Stomach (tissue), 19 donors: ENCODE measurements at places on chromosomes 5 and 9. TPM values are rescaled to one million over a fixed set of nuclear protein-coding genes. Genes with fewer than 3 reads are reported as not detected.

DNA sequence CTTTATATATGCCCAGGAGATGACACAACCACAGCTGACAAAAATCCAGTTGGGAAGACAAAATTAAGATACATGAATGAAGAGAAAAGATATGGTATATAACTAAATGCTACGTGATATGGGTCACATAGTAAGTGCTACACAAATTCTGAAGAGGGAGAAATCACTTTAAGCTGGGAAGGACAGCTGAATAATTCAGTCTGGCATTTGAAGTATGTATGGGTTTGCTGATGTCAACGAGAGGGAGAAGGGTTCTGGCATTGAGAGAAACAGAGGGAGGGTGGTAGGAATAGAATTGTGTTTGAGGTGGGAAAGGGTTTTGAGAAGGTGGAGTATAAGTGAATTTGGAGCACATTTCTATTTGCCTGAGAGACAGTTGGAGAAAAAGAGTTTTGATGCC, 6.7 kb upstream of the SLIT3 start:
- DNase-seq, result no peak

ACTBL2 gene
- polyA plus RNA-seq, result 0.05 TPM

GCNT1 gene
- 3.1 TPM for polyA plus RNA-seq

- peak; percentile 21 for DNase-seq
Observed at GRCh38 chr5:133859073-133859472, 109.4 kb downstream of the C5orf15 start.

- DNase-seq, result no peak
Observed at GRCh38 chr5:58770136-58770535, 187.3 kb downstream of the RAB3C start.

DNA sequence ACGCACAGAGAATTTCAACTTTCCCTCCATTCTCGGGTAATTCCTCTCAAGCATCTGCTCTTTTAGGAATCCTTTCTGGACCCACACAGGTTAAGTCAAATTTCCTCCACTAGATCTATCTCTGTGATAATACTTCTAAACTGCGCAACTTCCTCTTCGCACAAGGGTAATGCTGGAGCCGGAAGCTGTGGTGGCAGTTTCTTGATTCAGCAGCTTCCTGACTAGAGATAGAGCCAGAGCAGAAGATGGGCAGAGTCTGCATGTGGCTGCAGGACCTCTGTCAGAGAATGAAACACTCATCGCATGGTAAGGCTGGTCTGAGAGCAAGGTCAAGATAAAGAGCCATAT, 11.1 kb upstream of the CDC42SE2 start:
- peak; percentile 65 for DNase-seq

GRM6 gene
- not detected for polyA plus RNA-seq

DNA sequence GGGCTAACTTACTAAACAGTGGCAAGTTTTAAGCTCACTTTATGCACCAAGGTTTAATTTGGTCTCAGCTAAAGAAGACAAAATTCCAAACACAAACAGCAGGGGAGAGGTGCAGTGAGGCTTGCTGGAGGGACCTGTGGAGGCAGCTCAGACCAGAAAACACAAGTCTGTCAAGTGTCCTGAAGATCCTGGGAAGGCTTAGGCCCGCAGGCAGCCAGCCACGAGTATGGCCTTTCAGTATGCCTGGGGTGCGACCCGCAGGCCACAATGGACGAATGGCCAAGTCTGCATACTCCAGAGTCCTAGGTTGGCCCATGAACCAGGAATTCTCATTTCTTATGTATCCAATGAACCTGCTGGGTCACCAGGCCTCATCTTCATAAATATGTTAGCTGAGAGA, 9.3 kb downstream of the CCNI2 start:
- no peak for DNase-seq

GRCh38 chr5:109281136-109281690, 128.6 kb downstream of the PJA2 start:
- DNase-seq, result no peak

GRCh38 chr5:97534166-97534565, 351.1 kb upstream of the RIOK2 start:
- peak; percentile 27 for DNase-seq

DNA sequence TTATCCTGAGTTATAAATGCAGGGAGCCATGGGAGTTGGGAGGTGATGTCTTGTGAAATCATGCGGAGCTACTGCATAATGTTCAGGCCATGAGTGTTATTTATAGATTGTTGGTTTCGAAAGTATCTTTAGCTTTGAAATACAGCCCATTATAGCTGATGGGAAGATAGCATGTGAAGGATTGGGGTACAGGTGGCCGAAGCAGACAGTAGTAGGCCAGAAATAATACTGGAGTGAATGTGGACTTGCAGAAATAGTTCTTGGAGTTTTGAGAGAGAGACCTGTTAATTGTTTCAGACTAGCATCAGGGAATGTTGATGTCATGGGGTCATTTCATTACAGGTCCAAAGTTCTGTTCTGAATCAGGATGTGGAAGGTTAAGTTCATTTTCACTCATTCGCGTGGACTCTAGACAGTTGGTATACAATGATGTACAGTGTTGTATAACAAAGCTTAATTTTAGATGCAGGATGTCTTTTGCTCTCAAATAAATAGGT, 3.8 kb downstream of the ATP6V1G1 start:
- no peak for DNase-seq

- DNase-seq, result no peak
Observed at GRCh38 chr5:68353605-68354004, 138.0 kb downstream of the PIK3R1 start.

GRCh38 chr5:90606539-90606938, 47.9 kb downstream of the ADGRV1 start:
- DNase-seq, result no peak

- peak; percentile 48 for DNase-seq
Observed at GRCh38 chr9:127793093-127793708, 7.4 kb downstream of the CDK9 start.

CACFD1 gene
- polyA plus RNA-seq, result 15.6 TPM

GRCh38 chr9:14353222-14354056, 39.5 kb upstream of the NFIB start:
- peak; percentile 96 for DNase-seq

- DNase-seq, result no peak
Observed at GRCh38 chr9:120777229-120777628, 16.0 kb downstream of the FBXW2 start.

- DNase-seq, result no peak
Observed at GRCh38 chr9:92804727-92805126, 40.1 kb upstream of the BICD2 start.

DNA sequence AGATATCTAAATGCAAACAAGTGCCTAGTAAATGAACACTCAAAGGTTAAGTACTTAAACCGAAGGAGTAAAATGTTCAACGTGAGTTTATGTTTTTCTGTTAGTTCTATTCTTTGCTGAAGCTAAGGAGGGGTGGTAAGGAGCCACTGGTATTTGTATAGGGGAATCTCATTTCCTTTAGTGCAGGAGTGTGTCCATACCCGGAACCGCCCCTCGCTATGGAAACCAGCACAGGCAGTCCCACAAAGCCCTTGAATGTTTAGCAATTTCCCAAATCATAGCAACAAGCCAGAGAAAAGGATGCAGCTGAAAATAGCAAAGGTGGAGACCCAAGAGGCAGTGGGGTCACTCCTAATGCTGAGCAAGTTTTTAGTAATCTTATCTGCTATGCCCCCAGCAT, 78.8 kb upstream of the STK32A start:
- DNase-seq, result no peak

DNA sequence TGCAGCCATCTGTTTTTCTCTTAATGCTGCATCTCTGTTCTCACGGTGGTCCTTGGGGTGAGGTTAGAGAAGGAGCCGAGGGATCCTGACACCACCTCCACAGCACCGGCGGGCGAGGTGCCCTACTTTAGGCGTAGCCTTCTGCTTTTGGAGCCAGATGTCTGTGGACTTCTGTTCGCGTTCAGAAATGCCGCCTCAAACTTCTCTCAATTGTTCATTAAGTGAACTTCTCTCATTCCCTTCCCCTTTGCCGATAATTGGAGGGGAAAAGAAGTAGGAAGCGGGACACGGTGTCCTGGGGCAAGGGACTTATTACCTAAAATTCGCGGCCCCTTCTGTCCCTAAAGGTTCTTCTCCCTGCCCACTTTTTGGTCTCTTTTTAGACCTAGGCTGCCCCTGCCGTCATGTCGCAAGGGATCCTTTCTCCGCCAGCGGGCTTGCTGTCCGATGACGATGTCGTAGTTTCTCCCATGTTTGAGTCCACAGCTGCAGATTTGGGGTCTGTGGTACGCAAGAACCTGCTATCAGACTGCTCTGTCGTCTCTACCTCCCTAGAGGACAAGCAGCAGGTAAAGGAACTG, 455 bp downstream of the KIF20A start:
- peak; percentile 22 for DNase-seq

NOXA1 gene
- polyA plus RNA-seq, result 15.1 TPM
